ENCODE measurements at places on chromosomes 3 and 15. TPM values are rescaled to one million over a fixed set of nuclear protein-coding genes. Genes with fewer than 3 reads are reported as not detected.
A peak's percentile ranks its signal among the peaks of the same experiment; 100 is the strongest.

DNA sequence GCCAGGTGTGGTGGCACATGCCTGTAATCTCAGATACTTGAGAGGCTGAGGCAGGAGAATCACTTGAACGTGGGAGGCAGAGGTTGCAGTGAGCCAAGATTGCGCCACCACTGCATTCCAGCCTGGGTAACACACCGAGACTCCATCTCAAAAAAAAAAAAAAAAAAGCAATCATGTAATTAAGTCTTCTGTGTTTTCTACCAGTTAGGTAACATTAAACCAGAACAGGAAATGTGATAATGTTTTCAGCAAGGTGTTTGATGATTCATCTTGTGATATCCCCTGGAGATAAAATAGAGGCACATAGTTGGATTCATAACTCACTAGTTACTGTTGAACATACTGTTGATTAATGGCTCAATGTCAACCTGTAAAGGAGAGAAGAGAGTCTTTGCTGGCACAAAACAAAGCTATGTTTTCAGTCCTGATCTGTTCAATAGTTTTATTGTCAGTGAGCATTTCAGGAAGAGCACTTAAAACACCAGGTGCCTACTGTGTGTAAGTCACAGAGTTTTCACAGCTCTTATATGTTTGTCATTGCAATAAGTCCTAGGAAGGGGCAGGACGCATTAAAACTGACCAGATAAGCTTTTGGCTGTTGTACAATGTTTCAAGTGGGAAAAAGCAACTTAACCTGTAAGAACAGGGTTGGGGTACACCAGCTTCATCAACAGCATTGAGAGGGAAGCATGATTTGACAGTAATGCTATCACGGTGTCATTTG is 19.5 kb downstream of the DNAJB11 start:
- H3K36me3 ChIP-seq: peaks cover under 1% of the 10 kb centered on the region
- no peaks in the 10 kb centered on the region for H3K27me3 ChIP-seq
- no peak overlapping the region for H3K27ac ChIP-seq
- DNase-seq: peak; percentile 14

DNA sequence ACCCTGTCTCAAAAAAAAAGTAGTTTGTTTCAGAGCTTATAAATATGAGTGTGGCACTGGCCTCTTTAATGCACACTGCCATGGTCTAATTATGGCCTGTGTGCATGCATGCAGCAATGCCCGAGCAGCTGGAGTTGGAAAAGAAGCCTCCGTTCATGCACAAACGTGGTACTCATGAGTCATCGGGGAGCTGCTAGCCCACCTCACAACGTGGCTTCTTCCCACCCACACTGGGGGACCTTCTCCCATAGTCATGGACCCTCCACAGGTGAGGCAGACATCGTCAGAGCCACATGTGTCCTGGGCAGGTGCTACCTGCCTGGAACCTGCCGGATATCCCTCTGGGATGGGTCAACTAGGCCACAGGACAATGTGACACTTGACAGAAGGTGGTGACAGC is 66.7 kb downstream of the ATP10A start:
- no peaks in the 10 kb centered on the region for H3K4me1 ChIP-seq
- no peak for DNase-seq
- H3K4me3 ChIP-seq: no peak overlapping the region

- H3K4me3 ChIP-seq: no peak overlapping the region
- H3K27ac ChIP-seq: no peak overlapping the region
- no peak for DNase-seq
- no peaks in the 10 kb centered on the region for H3K36me3 ChIP-seq
- H3K27me3 ChIP-seq: no peaks in the 10 kb centered on the region
Measured at GRCh38 chr3:189490749-189491148, 140.4 kb upstream of the TP63 start.

- no peak overlapping the region for H3K4me3 ChIP-seq
- no peaks in the 10 kb centered on the region for H3K27me3 ChIP-seq
- no peaks in the 10 kb centered on the region for H3K4me1 ChIP-seq
- H3K27ac ChIP-seq: no peak overlapping the region
- no peaks in the 10 kb centered on the region for H3K36me3 ChIP-seq
Measured at GRCh38 chr3:58612830-58613229, 35.6 kb upstream of the FAM107A start.

DNA sequence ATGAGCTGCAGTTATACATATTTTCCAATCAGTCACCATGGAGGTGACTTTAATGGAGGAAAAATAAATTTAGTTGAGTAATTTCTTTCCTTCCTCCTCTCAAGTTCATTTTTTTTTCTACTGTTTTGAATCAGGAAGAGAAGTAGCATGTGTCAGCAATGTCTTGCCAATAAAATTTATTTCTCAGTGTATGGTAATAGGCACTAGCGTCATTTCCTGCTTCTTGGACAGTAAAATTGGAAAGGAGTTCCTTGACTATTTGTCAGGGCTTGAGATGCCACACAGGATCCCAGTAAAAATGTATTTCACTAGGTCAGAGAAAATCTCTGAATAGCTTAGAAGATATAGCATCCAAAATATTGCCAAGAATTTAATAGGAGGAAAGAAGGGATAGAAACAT is 605.9 kb downstream of the ROBO1 start:
- H3K4me3 ChIP-seq: no peak overlapping the region
- H3K27me3 ChIP-seq: no peaks in the 10 kb centered on the region
- no peak for DNase-seq
- H3K36me3 ChIP-seq: no peaks in the 10 kb centered on the region

The KLHL6 gene
- total RNA-seq: 55.9 TPM

GRCh38 chr15:72155003-72155621 is 36.9 kb downstream of the SENP8 start:
- no peaks in the 10 kb centered on the region for H3K36me3 ChIP-seq
- no peak overlapping the region for H3K27ac ChIP-seq
- no peak for DNase-seq
- no peak overlapping the region for H3K4me3 ChIP-seq
- no peaks in the 10 kb centered on the region for H3K27me3 ChIP-seq

DNA sequence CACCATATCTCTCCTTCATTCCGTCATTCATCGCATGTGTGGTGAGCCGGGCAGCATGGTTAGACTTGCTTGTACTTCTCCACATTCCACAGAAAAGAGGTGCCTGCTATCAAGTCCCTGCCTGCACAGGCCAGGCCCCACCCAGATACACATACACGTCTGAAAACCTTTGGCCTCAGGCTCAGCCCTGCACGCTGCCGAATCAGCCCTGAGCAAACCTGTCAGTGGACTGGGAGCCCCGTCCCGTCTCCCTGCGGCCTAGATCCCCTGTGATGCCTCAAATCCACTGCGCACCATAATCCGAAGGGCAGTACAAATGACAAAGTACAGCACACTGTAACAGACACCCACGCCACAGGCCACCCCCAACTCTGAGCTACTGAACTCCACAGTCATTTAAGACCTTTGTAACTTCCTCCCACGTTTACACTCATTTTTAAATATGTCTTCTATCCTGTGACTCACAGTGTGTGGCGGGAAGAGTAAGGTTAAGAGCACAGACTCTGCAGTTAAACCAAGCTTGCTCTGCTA is 67.1 kb downstream of the MB21D2 start:
- H3K36me3 ChIP-seq: no peaks in the 10 kb centered on the region
- peaks cover 14% of the 10 kb centered on the region for H3K4me1 ChIP-seq
- no peak overlapping the region for H3K4me3 ChIP-seq
- H3K27me3 ChIP-seq: no peaks in the 10 kb centered on the region
- DNase-seq: no peak
- no peak overlapping the region for H3K27ac ChIP-seq

- no peaks in the 10 kb centered on the region for H3K36me3 ChIP-seq
- no peaks in the 10 kb centered on the region for H3K27me3 ChIP-seq
- H3K27ac ChIP-seq: no peak overlapping the region
- H3K4me1 ChIP-seq: no peaks in the 10 kb centered on the region
- H3K4me3 ChIP-seq: no peak overlapping the region
Measured at GRCh38 chr3:52303811-52304210, 12.3 kb upstream of the DNAH1 start.

- H3K27ac ChIP-seq: no peak overlapping the region
- peaks cover 4% of the 10 kb centered on the region for H3K4me1 ChIP-seq
- H3K27me3 ChIP-seq: no peaks in the 10 kb centered on the region
- no peak overlapping the region for H3K4me3 ChIP-seq
- no peaks in the 10 kb centered on the region for H3K36me3 ChIP-seq
- DNase-seq: no peak
Measured at GRCh38 chr3:118900737-118901525, 133.7 kb downstream of the IGSF11 start.

DNA sequence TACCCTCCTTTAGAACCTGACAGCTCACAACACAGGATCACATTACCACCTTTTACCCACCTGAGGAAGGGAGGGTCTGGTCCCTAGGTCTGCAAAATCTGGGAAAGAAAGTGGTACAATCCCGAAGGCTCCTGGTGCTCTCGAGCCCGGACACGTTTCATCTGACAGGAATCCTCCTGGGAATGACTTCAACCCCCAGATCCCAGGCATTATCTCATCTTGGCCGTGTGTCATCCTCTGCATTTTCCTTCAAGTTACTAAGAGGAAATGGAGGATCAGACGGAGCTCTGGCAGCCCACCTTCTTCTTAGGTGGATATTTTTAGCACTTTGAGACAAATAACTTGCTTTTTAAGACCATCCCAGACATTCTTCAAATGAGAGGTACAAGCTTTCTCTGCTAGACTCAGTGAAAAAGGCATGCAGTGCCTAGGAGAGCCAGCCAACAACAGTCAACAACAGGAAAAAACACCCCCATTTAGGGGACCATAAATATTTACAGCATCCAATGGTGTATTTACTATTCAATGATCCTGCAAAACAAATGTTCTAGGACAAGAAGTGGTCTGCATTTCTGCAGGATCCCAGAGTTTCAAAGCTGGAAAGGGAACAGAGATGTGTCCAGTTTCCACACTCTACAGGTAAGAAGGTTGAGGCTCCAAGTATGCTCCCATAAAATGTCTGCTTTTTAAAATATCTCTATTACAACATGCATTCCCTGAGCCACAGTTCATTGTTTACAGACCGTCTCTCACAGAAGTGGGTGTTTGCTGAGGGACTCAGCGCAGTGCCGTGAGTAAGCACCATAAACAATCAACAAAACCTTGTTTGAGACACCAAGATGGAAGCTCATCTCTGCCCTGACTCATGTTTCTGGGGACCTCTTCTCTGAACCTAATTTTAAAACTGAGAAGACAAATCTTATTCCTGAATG is 38.3 kb upstream of the ARHGEF3 start:
- no peak for DNase-seq
- no peak overlapping the region for H3K4me3 ChIP-seq
- H3K36me3 ChIP-seq: no peaks in the 10 kb centered on the region
- no peak overlapping the region for H3K27ac ChIP-seq

- no peaks in the 10 kb centered on the region for H3K27me3 ChIP-seq
- no peak overlapping the region for H3K27ac ChIP-seq
- no peaks in the 10 kb centered on the region for H3K4me1 ChIP-seq
Measured at GRCh38 chr3:103470498-103470897, 1035.7 kb downstream of the ZPLD1 start.

GRCh38 chr15:99764522-99764921 is 31.3 kb upstream of the LYSMD4 start:
- H3K27me3 ChIP-seq: no peaks in the 10 kb centered on the region
- H3K4me3 ChIP-seq: no peak overlapping the region
- no peak for DNase-seq
- no peak overlapping the region for H3K27ac ChIP-seq
